NCI-H1105 treated with DMSO at 0.1 percent for 48 hours (cell line): ENCODE measurements at places on chromosomes 4 and X.

GRCh38 chr4:141569141-141569540 is 67.2 kb upstream of the IL15 start:
- no peak for DNase-seq

DNA sequence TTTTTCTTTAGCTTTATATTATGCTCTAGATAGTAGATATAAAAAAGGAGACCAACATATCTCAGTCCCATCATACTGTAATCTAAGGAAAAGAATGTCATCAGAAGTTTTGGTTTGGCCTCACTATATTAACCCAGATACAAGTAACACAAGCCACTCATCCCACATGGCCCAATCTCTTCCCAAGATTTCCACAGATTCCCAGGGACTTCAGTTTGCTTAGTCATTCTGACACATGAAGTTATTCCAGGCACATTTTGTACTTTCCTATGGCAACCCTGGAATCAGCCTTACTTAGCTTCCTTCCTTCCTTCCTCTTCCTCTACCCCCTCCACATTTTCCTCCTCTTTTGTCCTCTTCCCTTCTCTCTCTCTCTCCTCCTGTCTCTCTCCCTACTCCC is 21.7 kb upstream of the DCLK2 start:
- DNase-seq, result no peak

DNA sequence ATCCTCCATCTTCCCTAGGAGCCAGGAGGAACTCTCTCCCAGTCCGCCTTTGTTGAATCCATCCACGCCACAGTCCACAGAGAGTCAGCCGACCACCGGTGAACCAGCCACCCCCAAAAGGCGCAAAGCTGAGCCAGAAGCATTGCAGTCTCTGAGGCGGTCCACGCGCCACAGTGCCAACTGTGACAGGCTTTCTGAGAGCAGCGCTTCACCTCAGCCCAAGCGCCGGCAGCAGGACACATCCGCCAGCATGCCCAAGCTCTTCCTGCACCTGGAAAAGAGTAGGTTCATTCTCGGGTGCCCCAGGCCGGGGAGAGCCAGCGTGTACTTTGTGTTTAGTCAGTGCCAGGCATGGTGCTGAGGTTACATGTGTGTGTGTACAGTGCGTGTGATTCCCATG is 7.4 kb downstream of the MSL3 start:
- DNase-seq, result no peak

GRCh38 chr4:151865312-151865711 is 104.5 kb upstream of the GATB start:
- DNase-seq, result no peak

DNA sequence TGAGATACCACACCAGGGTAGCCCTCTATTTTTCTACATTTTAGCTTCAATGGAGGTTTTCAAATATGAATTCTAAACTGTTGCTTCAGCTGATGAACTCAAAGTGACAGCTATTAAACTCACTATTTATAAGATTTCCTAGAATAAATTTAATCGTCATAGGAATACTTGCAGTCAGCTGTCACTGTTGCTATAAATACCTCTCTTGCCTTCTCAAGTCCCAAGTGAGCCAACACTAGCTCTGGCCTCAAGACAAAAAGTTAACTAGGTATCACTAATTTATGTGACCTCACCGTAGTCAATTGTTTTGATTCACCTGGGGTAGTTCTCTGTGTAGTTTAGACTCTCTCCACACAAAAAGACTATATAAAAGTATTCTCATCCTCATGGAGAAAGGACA is 34.3 kb upstream of the PROM1 start:
- DNase-seq, result no peak
